ENCODE measurements at places on chromosomes 2 and 18. TPM values are rescaled to one million over a fixed set of nuclear protein-coding genes. Genes with fewer than 3 reads are reported as not detected.

DNA sequence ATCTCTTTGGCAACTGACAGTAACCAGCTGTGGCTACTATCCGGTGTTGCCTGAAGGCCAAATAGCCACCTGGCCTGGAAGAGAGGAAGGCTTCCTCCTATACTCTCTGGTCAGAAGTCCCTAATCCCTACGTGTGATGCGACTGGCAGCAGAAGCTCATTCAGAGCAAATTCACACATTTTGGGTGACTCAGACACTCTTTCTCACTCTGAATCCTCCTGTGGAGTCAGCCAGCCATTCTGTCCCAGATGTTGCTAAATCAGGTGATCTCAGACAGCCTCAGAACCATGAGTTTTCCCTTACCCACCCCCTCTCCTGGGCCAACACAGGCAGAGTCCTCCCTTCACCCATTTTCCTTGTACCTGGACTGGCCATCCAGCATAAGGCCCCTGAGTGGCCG, 34.7 kb downstream of the CFAP53 start:
- no peak for DNase-seq

GRCh38 chr18:67385455-67385854, 131.1 kb downstream of the DSEL start:
- no peak for DNase-seq

DNA sequence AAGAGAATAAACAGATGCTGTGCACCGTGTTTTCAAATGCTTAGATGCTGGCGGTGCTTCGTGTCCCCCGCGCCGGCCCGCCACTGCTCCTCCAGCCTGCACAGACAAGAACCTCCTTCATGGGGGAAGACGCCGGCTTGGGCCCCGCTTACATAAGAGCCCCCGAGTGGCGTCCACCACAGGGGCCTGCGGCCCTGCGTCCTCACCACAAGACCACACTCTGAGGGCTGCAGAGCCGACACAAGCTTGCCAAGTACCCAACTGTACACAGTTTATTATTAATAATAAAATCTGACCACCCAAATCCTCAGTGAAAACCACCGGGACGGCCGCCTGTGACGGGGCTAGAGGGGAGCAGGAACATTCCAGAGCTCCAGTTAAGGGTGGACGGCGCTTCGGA, 232.2 kb downstream of the HDAC4 start:
- DNase-seq = no peak

- no peak for DNase-seq
Measured at GRCh38 chr2:63866009-63866709, 24.5 kb downstream of the UGP2 start.

DNA sequence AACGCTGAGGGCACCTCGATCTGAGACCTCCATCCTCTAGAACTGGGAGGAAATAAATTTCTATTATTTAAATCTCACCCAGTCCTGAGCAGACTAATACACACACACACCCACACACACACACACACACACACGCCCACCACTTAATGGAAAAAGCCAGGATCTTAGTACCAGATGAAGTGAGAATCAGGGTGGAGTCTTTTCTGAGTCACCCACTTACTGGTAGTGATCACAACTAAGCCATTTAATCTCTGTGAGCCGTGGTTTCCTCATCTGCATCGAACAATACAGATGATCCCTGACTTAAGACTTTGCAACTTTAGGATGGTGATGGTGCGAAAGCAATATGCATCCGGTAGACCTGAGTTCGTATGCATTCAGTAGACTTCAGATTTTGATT, 18.6 kb downstream of the THNSL2 start:
- DNase-seq = no peak

GRCh38 chr18:4134700-4135099, 320.4 kb downstream of the DLGAP1 start:
- DNase-seq = no peak

- no peak for DNase-seq
Measured at GRCh38 chr2:105329197-105329554, 359 bp downstream of the TGFBRAP1 start.

CYBRD1 gene
- total RNA-seq = 10.2 TPM

DTNB gene
- total RNA-seq = 18.3 TPM

KCNE4 gene
- 2.4 TPM for total RNA-seq
